ENCODE measurements at places on chromosomes 2 and 18.

- no peak for DNase-seq
These were observed 3.6 kb downstream of the RPRM start for GRCh38 chr2:153474876-153475435.

GRCh38 chr2:33372940-33373553, 103.4 kb upstream of the RASGRP3 start:
- no peak for DNase-seq

DNA sequence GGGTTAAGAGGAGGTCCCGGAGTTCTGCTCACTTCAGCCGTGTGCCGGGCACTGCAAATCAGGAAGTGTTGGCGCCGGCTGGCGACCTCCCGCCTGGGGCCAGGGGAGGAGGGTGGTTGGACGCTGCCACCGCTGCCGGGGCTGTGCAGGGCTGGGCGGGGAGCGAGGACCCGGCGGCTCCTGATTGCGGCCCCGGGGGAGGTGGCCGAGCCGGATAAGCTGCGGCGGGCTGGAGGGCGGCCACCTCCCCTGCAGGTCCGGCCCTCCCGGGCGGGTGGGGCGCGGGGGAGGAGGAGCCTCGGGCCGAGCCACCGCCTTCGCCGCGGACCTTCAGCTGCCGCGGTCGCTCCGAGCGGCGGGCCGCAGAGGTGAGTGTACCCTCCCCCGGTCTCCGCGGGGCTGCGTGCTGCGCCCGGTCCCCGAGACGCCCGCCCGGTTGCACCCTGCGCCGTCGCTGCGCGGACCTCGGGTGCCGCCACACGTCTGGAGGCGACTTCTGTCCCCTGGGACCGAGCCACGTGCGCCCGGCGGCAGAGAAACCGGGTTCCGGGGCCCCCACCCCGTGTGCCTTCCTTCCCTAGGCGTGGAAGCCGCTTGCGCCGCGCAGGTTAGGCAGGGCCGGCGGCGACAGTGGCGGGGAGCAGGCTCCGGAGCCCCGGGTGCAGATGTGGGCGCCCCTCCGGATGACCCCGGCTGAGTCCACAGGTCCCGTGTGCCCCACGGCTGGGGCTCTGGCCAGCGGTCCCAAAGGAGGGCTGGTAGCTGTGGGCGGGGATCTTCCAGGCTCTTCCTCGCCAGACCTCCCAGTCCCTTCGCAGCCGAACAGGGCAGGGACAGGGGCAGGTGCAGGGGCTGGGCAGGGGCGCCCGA, at the start of gene STEAP3:
STEAP3 (plus strand) TSS at position 314 of the 870 bp plus-strand sequence. CDS start 7,179 bp downstream, outside the sequence.
- no peak for DNase-seq

GRCh38 chr2:174554529-174555150, 43.0 kb downstream of the WIPF1 start:
- DNase-seq, result no peak

GRCh38 chr2:173435574-173435973, 80.9 kb downstream of the CDCA7 start:
- no peak for DNase-seq

GRCh38 chr2:11498543-11499034, 32.6 kb upstream of the E2F6 start:
- no peak for DNase-seq

GRCh38 chr2:95047629-95048510, 22.4 kb downstream of the MAL start:
- DNase-seq, result no peak

DNA sequence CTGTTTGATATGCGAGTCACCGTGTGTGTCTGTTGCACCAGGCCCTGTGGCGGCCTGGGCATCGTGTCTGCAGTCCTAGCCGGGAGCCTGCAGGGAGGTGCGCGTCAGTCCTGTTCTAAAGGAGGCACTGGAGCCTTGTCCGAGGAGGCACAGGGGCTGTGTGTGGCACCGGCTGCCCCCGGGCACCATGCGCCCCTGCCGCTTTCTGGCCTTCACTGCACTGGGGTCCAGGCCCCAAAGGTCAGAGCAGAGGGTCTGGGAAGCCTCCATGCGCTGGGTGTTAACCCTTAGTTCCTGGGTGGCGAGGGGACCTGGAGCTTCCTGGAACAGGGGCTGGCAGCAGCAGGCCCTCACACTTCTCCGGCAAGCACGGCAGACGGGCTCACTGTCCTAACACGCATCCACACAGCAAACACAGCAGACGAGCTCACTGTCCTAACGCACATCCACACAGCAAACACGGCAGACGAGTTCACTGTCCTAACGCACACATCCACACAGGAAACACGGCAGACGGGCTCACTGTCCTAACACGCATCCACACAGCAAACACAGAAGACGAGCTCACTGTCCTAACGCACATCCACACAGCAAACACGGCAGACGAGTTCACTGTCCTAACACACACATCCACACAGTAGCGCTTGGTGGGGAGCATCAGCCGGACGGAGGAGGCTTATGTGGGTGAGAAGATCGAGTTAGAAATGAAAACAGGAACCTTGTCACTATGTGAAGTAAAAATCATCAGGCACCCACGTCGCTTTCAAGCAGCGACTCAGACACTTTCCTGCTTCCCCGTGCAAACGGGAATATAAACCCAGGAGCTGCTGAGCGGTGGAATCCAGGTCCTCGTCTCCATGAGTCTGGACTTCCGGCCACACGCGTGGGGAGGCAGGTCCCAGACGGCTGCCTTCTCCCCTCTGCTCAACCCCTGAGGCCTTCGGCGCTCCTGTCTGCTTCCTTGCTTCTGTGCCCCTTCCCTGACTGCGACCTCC, 65.3 kb downstream of the TPO start:
- DNase-seq, result no peak

DNA sequence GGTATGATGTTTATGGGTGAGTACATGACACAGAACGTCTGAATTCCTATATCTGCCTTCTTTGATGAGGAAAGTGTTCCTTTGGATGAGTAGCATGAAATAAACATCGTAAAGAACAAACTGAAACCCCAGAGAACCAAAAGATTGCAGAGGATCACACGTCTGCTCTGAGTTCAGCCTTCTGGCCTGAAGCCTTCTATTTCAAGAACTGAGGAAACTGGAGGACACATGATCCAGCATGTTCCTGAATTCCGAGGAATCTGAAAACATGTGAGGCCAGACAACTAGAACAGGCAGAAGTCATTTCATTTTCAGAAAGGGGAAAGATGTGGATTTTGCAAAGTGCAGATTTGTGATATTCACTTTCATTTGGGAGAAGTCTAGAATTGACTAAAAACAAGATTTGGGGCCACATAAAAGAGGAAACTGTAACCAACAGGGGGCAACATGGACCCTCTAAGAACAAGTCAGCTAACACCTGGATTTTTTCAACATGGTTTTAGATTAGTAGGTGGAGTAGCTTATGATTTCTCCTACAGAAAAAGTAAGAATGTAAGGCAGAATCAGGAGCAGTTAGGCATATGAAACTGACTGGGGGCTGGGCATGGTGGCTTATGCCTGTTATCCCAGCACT, 8.3 kb downstream of the SULT6B1 start:
- DNase-seq, result no peak

DNA sequence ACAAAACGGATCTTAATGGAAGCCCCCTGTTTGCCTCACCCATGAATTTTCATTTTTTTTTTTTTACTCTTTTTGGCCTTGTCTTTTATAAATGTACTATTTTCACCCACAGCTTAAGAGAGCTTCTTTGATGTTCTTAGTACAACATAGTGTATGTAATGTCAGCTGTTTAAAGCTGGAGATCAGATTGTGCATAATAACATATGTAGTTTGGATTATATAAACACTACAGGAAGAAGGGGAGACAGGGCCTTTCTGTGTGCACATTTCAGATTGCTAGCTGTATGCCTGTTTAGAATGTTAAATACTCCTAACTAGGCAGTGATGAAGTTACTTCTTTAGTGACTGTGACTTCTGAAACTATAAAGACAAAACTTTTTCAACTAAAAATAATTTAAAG, 2.1 kb upstream of the TANC1 start:
- DNase-seq, result no peak

- no peak for DNase-seq
These were observed 35.9 kb upstream of the CCDC93 start for GRCh38 chr2:118049816-118050140.

DNA sequence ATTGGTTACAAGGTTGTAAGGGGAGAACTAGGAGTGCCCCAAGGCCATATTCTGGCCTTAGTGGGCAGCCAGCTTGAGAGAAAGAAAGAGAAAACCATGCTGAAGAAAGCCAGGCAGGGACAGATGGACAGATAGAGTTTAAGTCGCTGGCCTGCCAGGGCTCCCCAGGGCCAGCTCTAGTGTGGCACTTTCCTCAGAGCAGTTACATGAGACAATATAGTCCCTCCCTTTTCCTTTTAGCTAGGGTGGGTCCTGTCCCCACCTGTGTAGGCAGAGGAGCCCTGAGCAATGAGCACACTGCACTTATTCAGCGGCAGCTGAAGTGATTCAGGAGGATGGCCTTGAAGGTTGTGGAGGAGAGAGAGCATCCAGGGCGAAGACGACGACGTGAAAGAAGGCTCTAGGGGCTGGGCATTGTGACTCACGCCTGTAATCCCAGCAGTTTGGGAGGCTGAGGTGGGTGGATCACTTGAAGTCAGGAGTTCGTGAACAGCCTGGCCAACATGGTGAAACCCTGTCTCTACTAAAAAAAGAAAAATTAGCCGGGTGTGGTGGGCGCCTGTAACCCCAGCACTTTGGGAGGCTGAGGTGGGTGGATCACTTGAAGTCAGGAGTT, 152.0 kb upstream of the SLC1A4 start:
- DNase-seq, result no peak

Data from stimulated activated CD4-positive, alpha-beta T cell treated with anti-CD3 and anti-CD28 coated beads, Interleukin-15, amount 100 ng/mL, for 1 hour (primary cell).